ENCODE measurements at places on chromosomes 6 and 20.

GRCh38 chr6:7806711-7807110, 80.8 kb downstream of the BMP6 start:
- DNase-seq = no peak

- DNase-seq = no peak
Measured at GRCh38 chr6:12013307-12013719, 1.2 kb downstream of the HIVEP1 start.

GRCh38 chr6:148414836-148415235, 72.2 kb downstream of the SASH1 start:
- DNase-seq = peak; percentile 91

DNA sequence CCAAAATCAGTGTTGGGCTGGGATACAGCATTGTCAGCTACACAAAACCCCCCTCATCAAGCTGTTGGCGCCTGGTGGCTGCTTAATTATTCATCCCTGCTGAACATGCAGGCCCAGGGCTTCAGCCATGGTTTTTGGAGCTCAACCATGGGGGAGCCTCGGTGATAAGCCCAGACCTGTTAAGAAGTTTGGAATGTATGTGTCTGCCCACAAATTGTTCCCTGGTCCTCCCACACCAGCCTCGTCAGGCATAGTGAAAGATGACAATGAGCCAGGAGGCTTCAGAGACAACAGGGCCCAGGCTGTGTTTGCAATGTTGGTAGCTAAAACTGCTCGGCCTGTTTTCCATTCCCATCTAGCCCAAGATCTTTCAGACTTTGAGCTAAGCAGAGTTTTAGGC, 34.8 kb upstream of the SIRPA start:
- DNase-seq = peak; percentile 94

DNA sequence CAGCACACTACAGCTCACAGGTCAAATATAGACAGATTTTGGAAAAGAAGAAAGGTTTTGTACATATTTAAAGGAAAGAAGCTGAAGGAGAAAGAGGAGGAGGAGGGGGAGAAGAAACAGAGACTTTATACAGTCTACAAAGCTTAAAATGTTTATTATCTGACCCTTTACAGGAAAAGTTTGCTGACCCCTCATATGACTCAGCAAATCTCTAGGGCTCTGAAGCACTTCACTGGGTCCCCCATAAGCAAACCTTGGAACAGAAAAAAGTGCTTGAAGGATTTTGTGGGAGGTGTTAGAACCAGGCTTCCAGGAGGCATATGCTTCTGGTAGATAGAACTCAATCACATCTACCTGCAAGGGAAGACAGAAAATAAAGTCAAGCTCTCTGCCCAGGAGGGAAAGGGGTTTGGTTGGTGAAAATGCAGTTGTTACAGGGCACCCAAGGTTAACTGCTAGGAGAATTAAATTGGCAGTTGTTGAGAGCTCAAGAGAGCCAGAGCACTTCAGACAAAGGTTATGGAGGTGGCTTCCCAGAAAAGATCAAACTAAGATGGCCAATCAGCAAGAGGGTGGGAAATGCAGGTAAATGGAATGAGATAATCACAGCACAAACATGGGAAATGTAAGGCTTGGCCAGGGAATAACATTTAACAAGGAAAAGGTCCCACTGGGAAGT, 207.4 kb upstream of the SGK1 start:
- no peak for DNase-seq

DNA sequence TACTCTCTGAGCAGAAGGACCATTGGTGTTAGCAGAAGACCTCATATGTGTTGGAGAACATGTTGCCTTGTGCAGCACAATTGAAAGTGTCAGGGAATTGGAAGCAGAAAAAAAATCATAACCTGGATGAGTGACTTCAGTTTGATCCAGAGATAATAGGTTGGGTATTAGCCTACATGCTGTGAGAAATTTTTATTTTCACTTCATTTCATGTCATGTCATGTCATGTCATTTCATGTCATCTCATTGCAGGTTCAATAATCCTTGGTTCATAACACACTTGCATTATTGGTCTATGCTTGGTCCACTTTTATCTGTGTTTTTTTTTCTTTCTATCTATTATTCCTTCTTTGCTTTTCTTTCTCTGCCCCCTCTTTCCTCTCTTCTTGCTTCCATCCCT, 34.3 kb downstream of the AKAP7 start:
- DNase-seq = no peak

GRCh38 chr20:17682889-17683198, 802 bp upstream of the RRBP1 start:
- no peak for DNase-seq

DNA sequence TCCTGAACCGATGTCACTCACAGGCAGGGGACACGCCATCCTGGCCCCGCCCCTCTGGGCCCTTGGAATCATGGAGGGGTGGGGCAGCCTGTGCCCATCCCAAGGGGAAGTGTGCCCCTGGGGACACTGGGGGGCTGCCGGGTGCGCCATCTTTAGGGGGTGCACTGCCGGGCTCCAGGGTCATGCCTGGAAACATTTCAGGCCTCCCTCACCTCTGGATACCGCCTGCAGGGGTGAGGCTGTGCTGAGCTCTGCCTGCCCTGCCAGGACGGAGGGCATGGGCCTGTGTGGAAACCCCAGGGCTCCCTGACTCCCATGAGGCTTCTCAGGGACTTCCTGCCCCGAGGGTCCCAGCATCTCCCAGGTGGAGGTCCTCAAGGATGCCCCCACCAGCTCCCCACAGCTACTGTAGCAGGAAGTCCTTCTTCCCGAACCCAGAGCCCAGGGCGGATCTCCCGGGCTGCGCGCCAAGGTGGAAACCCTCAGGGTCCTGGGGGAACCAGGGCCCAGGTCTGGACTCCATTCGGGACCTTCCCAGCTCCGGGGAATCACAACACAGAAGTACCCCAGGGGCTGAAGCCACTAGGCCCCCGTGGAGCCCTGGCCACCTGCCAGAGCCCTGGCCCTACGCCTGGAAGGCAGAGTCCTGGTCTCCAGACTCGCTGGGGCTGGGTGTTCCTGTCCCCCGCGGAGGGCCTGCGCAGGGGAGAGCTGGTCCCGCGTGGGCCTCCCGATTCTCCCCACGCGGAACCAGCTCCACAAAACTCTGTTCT, 15.6 kb downstream of the CHRNA4 start:
- DNase-seq = no peak

DNA sequence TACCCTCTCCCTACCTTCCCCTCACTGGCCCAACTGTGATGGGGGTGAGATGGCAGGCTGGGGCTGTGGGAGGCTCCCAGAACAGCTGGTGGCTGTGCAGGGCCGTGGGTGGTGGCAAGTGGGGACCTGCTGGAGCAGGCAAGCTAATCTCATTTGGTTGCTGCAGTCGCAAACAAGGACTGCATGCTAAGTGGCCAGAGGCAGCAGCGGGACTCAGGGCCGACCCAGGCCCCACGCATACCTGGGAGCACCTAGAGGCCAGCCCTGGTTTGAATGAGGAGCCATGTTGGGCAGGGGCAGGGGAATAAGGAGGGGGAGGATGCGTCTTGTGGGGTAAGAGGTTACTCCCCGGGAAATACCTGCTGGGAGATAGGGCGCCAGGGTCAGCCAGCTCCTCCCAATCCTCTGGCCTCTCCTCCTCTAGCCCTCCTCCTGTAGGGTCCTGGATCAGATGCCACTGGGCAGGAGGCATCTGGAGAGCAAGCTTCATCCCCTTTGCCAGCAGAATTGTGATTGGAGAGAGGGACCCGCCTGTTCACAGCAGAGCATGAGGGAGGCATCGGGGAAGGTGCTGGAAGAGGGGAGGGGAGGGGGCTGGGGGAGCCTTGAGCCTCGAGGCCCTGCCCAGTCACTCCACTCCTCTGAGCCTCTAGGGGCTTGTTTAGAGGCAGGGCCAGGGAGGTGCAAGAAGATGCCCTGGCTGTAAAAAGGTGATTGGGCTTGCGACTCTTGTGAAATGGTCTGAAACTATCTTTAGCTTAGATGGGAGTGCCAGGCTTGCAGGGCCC, 24.3 kb upstream of the CDH22 start:
- no peak for DNase-seq

- DNase-seq = peak; percentile 15
Measured at GRCh38 chr6:17688481-17688880, 18.2 kb downstream of the NUP153 start.

- no peak for DNase-seq
Measured at GRCh38 chr20:48503166-48503815, 324.5 kb downstream of the PREX1 start.

DNA sequence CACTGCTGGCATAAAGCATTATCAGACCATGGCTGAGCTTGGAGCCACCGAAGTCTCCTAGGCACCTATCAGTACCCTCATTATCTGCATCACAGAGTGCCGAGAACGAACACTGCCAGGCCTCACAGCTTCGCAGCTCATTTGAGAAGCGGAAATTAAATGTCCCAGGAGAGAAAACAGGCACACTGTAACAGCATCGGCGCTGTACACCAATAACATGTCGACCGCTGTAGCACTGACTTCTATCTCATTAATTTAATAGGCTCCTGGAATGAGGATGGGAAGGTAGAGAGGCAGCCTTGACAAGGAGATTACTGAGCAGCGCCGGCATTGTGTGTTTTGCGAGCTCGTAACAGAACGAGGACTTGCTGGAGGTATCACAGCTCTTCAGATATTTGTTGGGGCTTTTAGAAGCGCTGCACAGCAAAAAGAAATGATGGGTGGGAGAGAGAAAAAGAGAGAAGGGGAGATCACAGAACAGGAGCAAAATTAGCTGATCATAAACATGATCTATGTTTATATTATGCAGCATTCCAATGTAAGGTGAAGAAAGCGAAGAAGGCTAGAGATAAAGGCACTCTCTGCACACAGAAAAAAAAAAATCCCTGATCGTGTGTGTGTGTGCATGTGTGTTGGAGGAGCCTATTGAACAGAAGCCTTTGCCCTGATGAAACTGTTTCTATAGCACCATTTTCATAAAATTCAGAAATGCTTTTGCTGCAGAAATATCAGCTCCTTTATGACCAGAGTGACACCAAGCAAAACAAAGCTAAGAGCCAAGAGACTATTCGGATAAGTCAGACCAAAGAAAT, 29.2 kb downstream of the ID4 start:
- no peak for DNase-seq

- peak; percentile 69 for DNase-seq
Measured at GRCh38 chr6:107665382-107665781, 158.7 kb downstream of the SCML4 start.

GRCh38 chr6:170471491-170471890, 81.6 kb downstream of the PSMB1 start:
- DNase-seq = no peak

- DNase-seq = no peak
Measured at GRCh38 chr6:49514571-49515484, 15.1 kb downstream of the GLYATL3 start.

DNA sequence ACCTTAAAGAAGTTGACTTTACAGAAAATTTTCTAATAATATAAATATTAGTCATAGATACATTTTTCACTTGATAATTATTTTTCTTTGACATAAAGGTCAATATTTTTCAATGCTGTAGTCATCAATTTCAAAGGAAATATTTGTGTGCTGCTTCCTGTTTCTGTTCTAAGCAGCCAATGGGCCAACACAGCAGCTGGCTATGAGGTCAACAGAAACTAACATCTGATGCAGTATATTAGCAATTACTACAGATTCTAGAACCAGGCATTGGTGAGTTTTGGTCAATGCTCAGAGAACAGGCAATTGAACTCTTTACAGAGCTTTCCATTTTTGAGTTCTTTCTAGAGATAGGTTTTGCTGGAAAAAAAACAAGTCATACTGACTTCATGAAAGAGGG, 669.6 kb upstream of the NRSN1 start:
- no peak for DNase-seq

GRCh38 chr6:166419717-166420116, 37.0 kb upstream of the MPC1 start:
- DNase-seq = no peak

- no peak for DNase-seq
Measured at GRCh38 chr20:15122613-15123012, 785.2 kb upstream of the FLRT3 start.

- DNase-seq = no peak
Measured at GRCh38 chr6:74507649-74508048, 698.2 kb downstream of the COL12A1 start.

- DNase-seq = peak; percentile 63
Measured at GRCh38 chr6:52049252-52050050, 38.0 kb downstream of the PKHD1 start.

- DNase-seq = peak; percentile 86
Measured at GRCh38 chr6:16352258-16352635, 113.9 kb downstream of the GMPR start.

GRCh38 chr6:137370871-137371633, 123.1 kb downstream of the OLIG3 start:
- no peak for DNase-seq

DNA sequence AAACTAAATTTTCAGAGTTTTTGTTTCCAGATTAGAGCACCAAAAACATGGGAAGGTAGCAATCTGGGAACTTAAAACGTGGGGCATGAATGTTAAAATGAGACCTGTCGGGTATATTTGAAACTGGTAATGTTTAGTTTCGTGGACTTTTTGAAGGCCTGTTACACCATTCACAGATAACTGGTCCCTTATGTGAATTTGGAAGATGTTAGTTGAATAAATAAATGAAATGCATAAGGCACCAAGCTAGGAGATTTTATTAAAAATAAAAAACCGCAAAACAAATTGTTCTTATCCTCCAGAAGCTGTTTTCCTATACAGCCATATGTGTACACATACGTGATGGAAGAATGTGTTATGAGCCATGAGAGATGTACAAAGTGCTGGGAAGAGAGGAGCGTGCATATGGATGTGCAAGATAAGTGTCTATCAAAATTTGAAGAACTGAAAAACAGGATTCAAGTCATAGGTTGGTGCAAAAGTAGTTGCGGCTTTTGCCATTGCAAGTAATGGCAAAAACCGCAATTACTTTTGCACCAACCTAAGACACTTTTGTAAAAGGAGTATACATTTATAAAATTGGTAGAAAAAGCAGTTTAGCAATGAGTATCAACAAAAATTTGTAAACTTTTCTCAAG, 700 bp upstream of the MCUR1 start:
- DNase-seq = peak; percentile 23

GRCh38 chr6:25342802-25343201, 63.6 kb downstream of the CARMIL1 start:
- DNase-seq = peak; percentile 71

DNA sequence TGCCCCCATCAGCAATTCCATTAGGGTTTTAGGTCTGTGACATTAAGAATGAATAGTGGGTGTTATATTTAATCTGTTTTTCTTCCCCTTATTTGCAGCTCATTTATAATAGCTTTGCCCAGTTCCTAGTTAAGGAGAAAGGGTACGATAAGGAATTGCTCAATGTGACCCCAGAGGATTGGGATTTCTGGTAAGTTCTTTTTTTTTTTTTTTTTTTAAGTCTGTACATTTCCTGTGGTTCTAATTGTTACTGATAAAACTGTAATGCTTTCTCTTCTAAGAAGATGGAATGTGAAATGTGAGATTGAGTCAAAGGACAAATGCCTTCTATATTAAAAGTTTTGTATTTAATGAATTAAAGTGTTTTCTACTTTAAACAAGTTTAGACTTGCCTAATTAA, 5.5 kb downstream of the NT5DC1 start:
- no peak for DNase-seq

GRCh38 chr6:30917041-30917440, 3.0 kb downstream of the VARS2 start:
- DNase-seq = no peak

- DNase-seq = peak; percentile 41
Measured at GRCh38 chr20:7500231-7500663, 440.0 kb downstream of the HAO1 start.

GRCh38 chr6:44201638-44202303, 15.0 kb upstream of the MYMX start:
- DNase-seq = no peak

All from GM23248 (cell line).